Stimulated activated CD4-positive, alpha-beta T cell treated with anti-CD3 and anti-CD28 coated beads, Interleukin-15, amount 100 ng/mL, for 24 hours (primary cell): ENCODE measurements at places on chromosomes 6 and 20.

DNA sequence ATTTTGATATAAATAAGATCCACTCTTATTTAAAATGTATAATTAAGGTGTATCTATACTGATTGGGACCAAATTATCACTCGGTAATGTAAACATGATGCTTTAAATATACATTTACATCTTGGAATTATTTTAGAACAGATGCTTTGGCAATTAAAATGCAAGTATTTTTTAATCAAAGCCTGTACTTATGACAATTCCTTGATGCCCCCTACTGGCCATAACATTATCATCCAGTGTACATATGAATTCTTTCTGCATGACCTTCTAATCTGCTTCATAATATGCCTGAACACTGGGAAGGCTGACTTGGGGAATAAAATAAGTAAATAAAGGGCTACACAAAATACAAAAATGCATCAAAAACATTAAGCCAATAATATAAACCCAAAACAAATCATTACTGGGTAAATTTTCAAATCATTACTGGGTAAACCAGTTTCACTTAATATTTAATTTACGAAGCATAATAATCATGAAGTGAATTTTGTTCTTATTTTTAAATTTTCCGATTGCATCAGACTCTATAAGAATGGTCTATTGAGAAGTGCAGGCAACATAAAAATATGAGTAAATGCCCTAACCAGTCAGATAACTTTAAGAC is 65.1 kb downstream of the CGA start:
- no peak for DNase-seq

- no peak for DNase-seq
Measured at GRCh38 chr6:33215271-33216116, 7.2 kb downstream of the RING1 start.

- peak; percentile 35 for DNase-seq
Measured at GRCh38 chr6:33702345-33702977, 9.0 kb downstream of the UQCC2 start.

- DNase-seq: no peak
Measured at GRCh38 chr6:36803908-36804307, 35.3 kb downstream of the CPNE5 start.

DNA sequence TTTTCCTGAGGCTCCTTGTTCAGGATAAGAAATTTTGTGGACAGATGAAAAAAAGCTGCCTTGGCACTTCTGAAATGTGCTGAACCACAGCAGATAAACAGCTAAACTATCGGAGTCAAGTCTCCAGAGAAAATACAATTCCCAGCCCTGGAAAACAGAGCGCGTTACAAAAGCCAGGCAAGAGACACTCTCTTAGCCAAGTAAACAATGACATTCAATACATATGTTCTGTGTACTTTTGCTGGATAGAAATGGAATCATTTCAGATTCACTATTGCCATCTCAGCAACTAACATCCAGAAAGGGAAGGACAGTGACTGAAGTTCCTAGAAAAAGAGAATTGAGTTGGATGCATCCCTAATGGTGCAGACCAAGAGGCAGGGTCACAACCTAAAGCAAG is 196.8 kb upstream of the NRSN1 start:
- no peak for DNase-seq

DNA sequence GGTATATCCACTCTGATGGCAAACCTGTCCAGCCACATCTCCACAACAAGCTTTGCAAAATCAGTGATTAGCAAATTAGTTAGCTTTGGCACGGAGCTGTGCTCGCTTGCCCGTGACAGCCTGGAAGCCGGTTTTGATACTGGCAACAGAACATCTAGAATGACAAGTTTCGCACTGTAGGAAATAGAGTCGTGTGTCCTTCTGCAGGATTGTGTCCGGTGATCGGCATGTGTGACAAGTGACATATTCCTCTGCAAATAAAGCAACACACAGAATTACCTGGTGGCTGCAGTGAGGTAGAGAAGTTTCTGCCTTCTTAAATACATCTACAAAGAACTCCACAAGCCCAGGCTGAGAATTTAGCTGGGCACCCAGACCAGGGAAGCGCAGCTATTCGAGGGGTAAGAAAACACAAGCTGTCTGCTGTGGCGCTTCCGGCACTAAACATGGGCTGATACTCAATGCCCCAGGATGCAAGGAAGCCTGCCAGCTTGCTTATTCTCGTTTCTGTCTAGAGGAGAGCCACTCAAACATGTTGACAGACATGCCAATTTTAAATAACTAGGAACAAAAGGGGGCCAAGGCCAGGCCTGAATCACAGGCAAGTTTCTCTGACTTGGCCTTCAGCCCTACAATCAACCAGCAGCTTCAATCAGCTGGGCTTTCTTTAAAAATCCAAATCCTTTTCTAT is 22.2 kb downstream of the EIF2S2 start:
- peak; percentile 1 for DNase-seq

GRCh38 chr20:45647441-45648050 is 16.5 kb upstream of the WFDC9 start:
- DNase-seq: no peak

- no peak for DNase-seq
Measured at GRCh38 chr6:161840380-161840779, 566.5 kb upstream of the AGPAT4 start.

DNA sequence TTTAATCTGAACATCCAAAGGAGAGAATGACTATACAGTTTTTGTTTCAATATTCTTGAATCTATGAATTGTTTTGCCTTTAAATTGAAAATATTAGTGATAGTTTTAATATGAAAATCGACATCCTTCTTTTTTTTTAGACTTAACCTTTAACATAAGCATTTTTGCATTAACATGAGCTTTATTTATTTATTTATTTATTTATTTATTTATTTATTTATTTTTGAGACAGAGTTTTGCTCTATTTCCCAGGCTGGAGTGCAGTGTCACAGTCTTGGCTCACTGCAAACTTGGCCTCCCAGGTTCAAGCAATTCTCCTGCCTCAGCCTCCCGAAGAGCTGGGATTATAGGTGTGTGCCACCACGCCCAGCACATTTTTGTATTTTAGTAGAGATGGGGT is 27.6 kb downstream of the GJA1 start:
- no peak for DNase-seq

GRCh38 chr20:41029150-41029901 is 704 bp downstream of the TOP1 start:
- peak; percentile 52 for DNase-seq

DNA sequence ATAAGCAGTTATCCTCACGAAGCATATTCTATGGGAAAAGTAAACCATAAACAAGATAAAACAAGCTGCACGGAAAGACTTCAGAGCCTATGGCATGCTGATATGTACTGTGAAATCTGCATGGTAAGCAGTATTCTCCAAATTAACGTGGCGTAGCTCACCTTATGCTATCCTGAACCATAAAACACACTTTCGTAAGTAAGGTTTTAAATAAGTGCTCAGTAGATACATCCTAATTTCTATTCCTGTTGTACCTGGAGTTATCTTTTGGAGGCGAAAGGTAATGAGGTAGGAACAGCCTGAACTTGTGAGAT is 208.7 kb downstream of the GMDS start:
- no peak for DNase-seq

GRCh38 chr6:12164508-12164770 is 125.7 kb upstream of the EDN1 start:
- no peak for DNase-seq

GRCh38 chr6:14924126-14925024 is 321.5 kb upstream of the JARID2 start:
- no peak for DNase-seq

GRCh38 chr6:82078286-82078908 is 169.1 kb downstream of the IBTK start:
- no peak for DNase-seq

- no peak for DNase-seq
Measured at GRCh38 chr6:169085466-169085865, 168.2 kb downstream of the THBS2 start.

GRCh38 chr6:22332711-22333110 is 35.9 kb upstream of the PRL start:
- no peak for DNase-seq
